NCI-H1092 treated with DMSO at 0.1 percent for 48 hours (cell line): ENCODE measurements at places on chromosomes 1 and 21.
A peak's percentile ranks its signal among the peaks of the same experiment; 100 is the strongest.

DNA sequence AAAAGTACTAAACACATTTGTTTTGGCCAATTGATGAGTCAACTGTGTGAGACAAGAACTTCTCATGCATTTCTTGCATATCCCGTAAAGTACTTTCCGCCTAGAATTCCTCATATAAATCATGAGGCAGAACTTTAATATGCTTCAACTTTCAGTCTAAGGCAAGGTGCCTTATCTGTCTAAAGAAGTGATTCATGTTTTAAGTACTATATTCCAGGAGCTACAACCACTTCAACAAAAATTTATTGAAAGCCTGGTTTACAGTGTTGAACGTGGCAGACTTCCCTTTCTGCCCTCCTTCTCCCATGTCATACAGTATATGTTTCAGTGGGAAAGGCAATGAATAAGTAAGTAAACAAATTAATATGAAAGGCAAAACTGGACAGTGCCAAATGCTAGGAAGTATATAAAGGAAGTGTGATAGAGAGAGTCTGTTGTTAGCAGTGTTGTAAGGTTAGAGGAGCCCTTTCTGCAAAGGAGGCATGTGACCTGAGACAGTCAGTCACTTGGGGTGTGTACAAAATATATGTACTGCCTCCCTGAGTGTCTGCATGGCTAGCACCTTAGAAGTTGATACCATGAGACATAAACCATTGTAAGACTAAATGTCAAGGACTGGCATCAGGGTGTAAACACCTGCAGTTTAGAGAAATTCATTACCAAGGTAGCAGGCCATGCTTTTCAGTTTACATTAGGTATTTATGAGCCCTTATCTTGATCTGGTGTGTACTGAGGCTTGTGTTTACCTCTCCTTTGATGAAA lies 362.2 kb downstream of the SRGAP2C start:
- DNase-seq = no peak

DNA sequence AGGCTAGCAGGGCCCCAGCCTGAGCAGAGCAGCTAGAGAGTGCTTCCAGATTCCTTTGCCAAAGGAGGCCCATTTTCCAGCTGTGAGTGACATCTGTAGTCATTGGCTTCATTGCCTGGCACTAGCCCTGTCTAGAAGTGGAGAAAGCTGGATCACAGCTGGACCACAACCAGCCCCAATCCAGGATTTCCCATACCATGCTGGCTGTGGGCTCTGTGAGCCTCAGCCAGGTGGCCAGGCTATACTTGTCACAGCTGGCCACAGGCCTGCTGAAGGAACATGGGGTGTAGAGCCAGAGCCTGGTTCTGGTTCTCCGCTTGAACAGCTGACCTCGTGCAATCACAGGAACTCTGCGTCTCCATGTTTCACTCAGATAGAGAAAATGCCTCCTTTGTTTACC lies 36.6 kb downstream of the RIMKLA start:
- DNase-seq = no peak

DNA sequence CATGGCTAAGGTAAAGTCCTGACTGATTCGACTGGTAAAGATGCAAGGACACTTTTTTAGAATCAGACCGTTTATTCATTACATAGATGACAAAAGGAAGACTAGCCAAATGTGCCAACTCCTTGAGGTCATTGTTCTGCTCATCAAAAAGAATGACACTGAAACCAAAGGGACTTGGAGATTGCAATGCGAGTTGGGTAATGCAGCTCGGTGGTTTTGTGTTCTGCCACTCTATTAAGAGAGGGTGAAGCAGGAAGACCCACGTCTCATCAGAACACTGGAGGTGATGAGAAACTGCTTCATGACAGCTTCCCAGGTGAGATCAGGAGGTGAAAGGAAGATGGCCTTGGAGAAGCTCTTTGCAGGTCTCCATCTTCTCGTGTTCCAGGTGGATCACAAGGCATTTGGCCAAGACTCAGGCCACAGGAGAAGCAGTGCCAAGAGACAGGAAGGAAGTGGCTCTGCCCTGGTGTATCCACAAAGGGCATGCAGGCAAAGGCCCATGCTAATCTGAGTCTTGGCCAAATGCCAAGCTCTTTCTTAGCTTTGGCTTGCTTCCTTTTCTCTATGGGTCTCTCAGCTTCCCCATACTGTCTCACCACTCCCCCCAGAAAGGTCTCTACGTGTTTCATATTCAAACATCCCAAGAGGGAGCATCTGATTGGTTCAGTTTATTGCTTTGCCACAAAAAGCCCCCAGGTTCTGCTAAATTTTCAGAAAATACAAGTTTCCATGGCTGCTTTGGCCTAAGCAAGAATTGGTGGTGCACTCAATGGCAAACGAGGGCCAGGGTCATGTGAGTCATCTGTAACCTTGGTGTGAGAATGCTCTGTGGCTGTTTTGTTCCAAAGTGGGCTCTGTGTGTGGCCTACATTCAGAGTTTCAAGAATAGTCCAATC lies 5.7 kb upstream of the CCT8 start:
- peak; percentile 18 for DNase-seq

DNA sequence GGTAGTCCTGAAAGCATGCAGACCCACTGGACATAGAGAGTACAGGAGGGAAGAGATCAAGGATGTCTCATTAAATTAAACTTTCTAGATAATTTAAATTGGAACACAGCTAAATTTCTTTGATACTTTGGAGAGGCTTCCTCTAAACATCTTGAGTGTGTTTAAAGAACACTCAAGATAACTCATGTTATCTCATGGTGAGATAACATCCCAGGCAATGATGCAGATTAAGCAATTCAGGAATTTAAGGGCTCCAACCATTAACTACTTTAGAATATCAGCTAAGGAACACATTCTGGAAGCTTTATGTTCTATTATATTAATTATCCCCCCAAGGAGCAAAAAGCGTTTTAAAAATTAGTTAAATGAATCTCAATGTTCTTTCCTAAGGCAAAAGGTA lies 289.2 kb upstream of the RUNX1 start:
- no peak for DNase-seq

GRCh38 chr1:9269078-9269501 lies 23.6 kb upstream of the SPSB1 start:
- DNase-seq = no peak

DNA sequence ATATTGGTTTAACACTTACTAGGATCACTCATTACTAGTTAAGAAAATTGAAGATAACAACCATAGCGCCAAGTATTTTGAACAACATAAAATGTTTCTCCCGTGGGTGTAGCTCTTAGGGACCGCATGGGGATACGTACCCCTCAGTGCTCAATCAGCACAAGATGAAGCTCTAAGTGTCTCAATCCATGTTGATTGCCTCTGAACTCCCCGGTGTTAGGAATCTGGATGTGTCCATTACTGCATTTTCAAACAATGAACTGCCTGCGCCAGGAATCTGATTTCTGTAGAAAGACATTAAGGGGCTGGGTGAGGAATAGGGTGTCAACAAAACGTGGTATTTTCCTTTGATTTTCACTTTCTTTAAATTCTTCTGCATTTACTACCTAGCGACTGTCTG lies 100.2 kb downstream of the LMO4 start:
- DNase-seq = no peak
